Dermis lymphatic vessel endothelial cell (primary cell): ENCODE measurements at places on chromosomes 16 and 17. TPM values are rescaled to one million over a fixed set of nuclear protein-coding genes. Genes with fewer than 3 reads are reported as not detected.

KRT33B gene
- total RNA-seq = not detected in 2 replicates

PRSS21 gene
- 0.65 and 1.1 TPM in 2 replicates for total RNA-seq

TEX19 gene
- not detected in 2 replicates for total RNA-seq

TSNAXIP1 gene
- 0.26 and 0.76 TPM in 2 replicates for total RNA-seq

FBXO39 gene
- total RNA-seq = 14.4 and 24.9 TPM in 2 replicates

TEKT1 gene
- 0.11 TPM in 1 of 2 replicates, not detected in the other for total RNA-seq

DRC7 gene
- 0.22 and 0.60 TPM in 2 replicates for total RNA-seq

RAB11FIP4 gene
- 0.22 TPM in 1 of 2 replicates, not detected in the other for total RNA-seq

WFIKKN1 gene
- under 0.01 and 0.09 TPM in 2 replicates for total RNA-seq

KRTAP2-3 gene
- not detected in 2 replicates for total RNA-seq

KRT9 gene
- not detected in 2 replicates for total RNA-seq

PRAC1 gene
- not detected in 2 replicates for total RNA-seq

DRC3 gene
- total RNA-seq = 2.3 and 4.0 TPM in 2 replicates

TMEM107 gene
- total RNA-seq = 28.2 and 45.3 TPM in 2 replicates

RAB11FIP3 gene
- 27.5 and 38.9 TPM in 2 replicates for total RNA-seq

KCNH4 gene
- total RNA-seq = under 0.01 TPM in 2 replicates

LPO gene
- total RNA-seq = under 0.01 TPM in 1 of 2 replicates, not detected in the other
